ENCODE measurements at places on chromosomes 2 and 18. TPM values are rescaled to one million over a fixed set of nuclear protein-coding genes. Genes with fewer than 3 reads are reported as not detected.

Gene MALL
- total RNA-seq: not detected

Gene IL36G
- total RNA-seq: not detected

Gene POTEC
- not detected for total RNA-seq

Gene XDH
- 0.16 TPM for total RNA-seq

Gene C2orf81
- 2.6 TPM for total RNA-seq

Gene SFXN5
- 7.4 TPM for total RNA-seq

Gene CCDC68
- total RNA-seq: not detected

Gene HTR2B
- total RNA-seq: not detected

Gene ANKRD53
- not detected for total RNA-seq

Gene UNC80
- not detected for total RNA-seq

Gene PLEKHH2
- 0.56 TPM for total RNA-seq

Gene GNLY
- total RNA-seq: 46.7 TPM

Gene KRTCAP3
- total RNA-seq: 4.3 TPM

Gene FNDC4
- not detected for total RNA-seq

Gene IL18RAP
- 6.0 TPM for total RNA-seq

Gene CROCC2
- total RNA-seq: not detected

Gene DQX1
- total RNA-seq: 0.50 TPM

Gene RUFY4
- total RNA-seq: 0.88 TPM

Gene ST3GAL5
- 21.5 TPM for total RNA-seq

Gene ABI2
- total RNA-seq: 33.5 TPM

Gene TLK1
- 53.9 TPM for total RNA-seq

Gene CD8B2
- 3.9 TPM for total RNA-seq

Gene MTX2
- 27.3 TPM for total RNA-seq

Gene ITGA4
- 61.6 TPM for total RNA-seq

Gene SERPINB10
- not detected for total RNA-seq

Gene CPS1
- total RNA-seq: 3.2 TPM

Gene GALNT13
- total RNA-seq: 0.60 TPM

Gene SPATA3
- 0.59 TPM for total RNA-seq

Gene ASXL3
- not detected for total RNA-seq

Gene ABCG5
- total RNA-seq: not detected

Gene IL36RN
- total RNA-seq: not detected

Gene SERPINB13
- total RNA-seq: not detected

Gene UGT1A10
- not detected for total RNA-seq

Gene LINC00305
- total RNA-seq: not detected

Gene STRN
- 25.9 TPM for total RNA-seq

Gene TRABD2A
- 56.3 TPM for total RNA-seq

Gene KCNF1
- total RNA-seq: not detected

Gene EN1
- total RNA-seq: not detected

Gene KCMF1
- total RNA-seq: 101 TPM

Data from activated CD8-positive, alpha-beta T cell treated with anti-CD3 and anti-CD28 coated beads for 36 hours (primary cell).